Renal pelvis (tissue), 12 donors: ENCODE measurements at places on chromosomes 4 and X.

GRCh38 chr4:184417802-184418511 is 56.4 kb downstream of the IRF2 start:
- no peak for DNase-seq

DNA sequence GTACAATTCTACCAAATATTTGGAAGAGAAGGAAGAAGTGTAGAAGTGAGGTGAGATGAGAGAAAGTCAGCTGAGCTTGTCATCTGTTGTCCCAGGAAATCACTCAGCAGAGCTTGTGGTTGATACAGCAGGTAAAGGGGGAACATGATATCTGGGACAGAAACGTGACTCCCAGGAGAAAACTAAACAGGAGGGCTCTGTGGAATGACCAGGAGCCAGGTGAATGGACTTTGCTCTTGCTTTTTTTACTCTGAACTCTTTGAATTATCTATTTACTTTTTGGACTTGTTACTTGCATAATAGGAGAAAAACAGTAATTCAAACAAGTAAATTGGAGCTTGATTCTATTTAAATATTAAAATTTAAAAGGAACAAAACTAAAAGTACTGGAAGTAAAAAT is 555.6 kb upstream of the FRG1 start:
- no peak for DNase-seq

GRCh38 chrX:133908223-133908955 is 77.0 kb downstream of the GPC3 start:
- DNase-seq = no peak

DNA sequence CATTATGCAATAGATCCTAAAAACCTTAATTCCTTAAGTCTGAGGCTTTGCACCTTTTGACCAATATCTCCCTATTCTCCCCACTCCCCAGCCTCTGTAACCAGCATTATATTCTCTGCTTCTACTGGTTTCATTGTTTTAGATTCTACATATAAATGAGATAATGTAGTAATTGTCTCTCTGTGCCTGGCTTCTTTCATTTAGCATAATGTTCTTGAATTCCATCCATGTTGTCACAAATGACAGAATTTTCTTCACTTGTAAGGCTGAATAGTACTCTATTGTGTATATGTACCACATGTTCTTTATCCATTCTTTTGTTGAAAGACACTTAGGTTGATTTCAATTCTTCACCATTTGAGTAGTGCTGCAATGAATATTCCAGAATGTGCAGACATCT is 66.0 kb downstream of the MAGEC1 start:
- DNase-seq = no peak

DNA sequence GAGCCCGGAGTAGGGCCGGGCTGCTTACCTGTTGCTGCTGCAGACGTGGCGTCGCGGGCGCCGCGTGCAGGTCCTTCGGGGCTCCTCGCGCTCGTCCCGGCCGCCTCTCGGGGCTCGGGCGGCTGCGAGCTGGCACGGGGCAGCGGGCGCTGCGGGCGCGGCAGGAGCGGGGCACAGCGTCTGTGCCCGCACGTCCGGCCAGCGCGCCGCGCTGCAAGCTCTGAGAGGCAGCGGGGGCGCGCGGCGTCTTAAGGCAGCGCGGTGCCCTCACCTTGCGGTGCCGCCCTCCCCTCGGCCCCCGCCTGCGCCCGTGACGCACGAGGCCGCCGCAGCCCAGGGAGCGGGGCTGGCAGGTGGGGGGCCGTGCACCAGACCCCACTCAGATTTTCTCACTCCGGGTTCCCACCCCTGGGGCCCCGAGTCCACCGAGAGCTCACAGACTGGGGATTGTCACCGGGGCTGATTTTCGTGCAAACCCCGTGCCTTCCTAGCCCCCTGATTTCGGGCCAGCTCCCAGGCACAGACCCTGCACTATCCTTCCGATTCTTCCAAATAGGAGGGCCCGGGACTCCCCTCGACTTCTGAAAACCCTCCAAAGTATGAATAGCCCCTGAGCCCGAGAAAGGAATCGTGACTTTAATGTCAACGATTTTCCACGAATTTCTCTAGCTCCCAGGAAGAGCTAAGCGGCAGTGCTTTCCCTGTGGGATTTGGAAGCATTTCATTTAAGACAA is at the start of gene GPR101:
Gene GPR101 (minus strand): TSS at position 222 of the 734 bp plus-strand sequence. CDS start 2,321 bp downstream, outside the sequence.
- no peak for DNase-seq

GRCh38 chr4:140499391-140499790 is 1.3 kb upstream of the MGAT4D start:
- DNase-seq = no peak

- no peak for DNase-seq
Observed at GRCh38 chrX:2901367-2902036, 27.6 kb downstream of the ARSD start.

GRCh38 chr4:109942292-109942926 is 29.7 kb downstream of the EGF start:
- no peak for DNase-seq

DNA sequence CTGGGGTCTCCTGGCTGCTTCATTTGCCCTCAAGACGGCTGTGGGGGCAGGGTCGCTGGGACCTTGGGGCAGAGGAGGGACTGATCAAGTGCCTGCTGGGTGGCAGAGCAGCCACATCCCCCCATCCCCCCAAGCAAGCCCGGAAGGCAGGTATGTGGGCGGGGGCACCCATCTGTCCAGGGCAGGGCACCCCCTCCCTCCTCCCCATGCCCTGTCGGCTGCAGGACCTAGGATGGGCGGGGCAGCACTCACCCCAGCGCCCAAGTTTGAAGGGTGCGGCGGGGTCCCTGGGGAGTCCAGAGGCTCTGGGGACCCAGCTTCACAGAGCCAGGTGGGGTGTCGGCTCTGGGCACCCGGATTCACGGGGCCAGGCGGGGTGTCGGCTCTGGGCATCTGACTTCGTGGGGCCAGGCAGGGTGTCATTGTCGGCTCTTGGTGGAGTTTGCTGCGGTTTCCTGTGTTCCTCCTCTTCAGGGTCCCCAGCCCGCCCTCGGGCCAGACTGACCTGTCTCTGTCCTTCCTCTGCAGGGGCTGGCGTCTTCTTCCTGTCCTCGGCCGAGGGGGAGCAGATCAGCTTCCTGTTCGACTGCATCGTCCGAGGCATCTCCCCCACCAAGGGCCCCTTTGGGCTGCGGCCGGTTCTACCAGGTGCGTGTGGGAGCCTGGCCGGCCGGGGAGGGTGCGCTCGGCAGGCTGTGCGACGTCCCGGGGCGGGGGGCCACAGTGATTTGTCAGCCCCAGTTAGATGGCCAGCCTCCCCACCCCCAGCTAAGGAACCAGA is 22.1 kb downstream of the DOK7 start:
- DNase-seq = peak; percentile 57

GRCh38 chr4:123896446-123897071 is 500.0 kb downstream of the SPRY1 start:
- no peak for DNase-seq

GRCh38 chr4:137819964-137820383 is 287.7 kb upstream of the PCDH18 start:
- DNase-seq = peak; percentile 10

DNA sequence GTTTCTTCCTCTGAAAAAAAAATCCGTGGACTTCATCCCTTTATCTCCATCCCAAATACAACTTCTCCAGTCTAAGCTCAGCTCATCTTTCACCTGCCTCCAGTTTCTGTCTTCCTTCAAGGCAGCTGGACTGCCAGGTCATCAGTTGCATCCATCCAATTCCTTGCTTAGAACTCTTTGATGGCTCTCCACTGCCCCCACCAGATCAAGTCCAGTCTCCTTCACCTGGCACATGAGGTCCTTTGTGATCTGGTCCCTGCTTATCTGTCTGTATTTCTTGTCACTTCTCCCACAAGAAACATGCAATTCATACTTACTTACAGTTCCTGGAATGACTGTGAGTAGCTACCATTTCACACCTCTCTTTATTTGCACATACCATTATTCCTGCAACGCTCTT is 33.8 kb downstream of the OTUD6A start:
- no peak for DNase-seq

GRCh38 chr4:17138847-17139246 is 240.4 kb upstream of the LDB2 start:
- DNase-seq = no peak

- DNase-seq = peak; percentile 53
Observed at GRCh38 chr4:158729716-158730559, 6.7 kb upstream of the PPID start.

- DNase-seq = peak; percentile 16
Observed at GRCh38 chrX:101708163-101708562, 48.5 kb upstream of the ARMCX2 start.

GRCh38 chr4:168221301-168221700 is 97.3 kb downstream of the DDX60 start:
- peak; percentile 1 for DNase-seq

GRCh38 chrX:46381630-46382029 is 163.6 kb downstream of the ZNF674 start:
- no peak for DNase-seq

DNA sequence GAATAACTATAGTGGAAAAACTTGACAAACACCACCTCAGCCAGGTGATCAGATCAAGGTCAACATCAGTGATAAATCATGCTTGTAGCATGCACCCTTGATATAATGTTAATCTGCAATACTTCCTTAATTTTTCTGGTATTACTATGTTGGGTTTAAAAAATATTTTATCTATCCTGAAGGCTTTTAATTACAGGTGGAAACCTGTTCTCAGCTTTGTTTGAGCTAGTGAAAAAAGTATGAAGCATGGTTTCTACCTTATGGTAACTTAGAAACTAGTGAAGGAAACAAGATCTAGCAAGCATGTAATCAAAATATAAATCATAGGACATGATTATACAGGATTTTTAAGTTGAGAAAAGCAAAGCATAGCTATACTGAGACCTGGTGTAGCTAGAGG is 26.6 kb downstream of the MAOA start:
- no peak for DNase-seq

GRCh38 chrX:30414144-30414543 is 105.0 kb upstream of the NR0B1 start:
- DNase-seq = peak; percentile 38

- no peak for DNase-seq
Observed at GRCh38 chr4:168945291-168945690, 64.8 kb downstream of the CBR4 start.

DNA sequence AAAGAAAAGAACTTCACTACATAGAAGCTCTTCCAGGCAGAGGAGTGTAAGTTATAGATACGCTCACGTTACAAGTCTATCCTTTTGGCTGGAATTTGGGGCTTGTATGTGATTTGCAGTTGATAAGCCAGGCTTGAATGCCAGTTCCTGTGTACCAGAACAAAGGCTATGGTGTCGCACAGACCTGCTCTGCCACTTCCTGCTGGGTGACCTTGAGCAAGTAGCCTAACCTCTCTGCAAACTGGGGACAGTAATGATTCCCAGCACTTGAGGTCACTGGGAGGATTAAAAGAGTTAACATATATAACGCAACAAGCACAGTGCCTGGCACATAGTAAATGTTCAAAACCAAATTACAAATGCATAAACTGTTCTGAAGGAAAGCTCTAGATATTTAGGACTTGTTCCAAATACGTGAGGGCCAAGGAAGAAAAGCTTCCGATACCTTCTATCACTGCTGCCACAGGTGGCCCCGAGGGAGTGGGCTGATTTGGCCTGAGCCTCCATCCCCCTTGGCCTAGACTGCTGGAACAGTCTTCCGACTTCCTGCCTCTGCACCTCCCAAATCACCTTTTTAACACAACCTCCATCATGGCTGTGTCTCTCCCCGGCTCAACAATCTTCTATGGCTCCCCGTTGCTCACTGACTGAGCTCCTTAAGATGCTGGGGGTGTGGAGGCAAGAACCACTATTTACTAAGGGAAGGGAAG is 1.3 kb upstream of the SOWAHD start:
- DNase-seq = no peak

DNA sequence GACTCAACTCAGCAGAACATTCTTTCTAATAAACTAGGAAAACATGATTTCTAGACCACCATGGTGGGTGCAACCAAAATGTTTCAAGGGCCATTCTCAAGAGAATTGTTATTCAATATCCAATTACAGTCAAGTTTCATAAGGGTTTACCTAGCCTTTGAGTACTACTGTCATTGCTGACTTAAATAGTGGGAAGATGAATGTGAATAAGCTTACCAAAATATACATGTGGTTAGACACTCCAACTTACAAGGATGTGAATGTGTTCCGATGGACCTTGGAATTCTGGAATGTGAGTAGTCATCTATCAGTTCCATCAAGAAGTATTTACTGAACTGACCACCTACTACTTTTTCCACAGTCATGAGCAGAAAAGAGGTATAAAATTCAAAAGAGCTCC is 16.9 kb downstream of the SH3RF1 start:
- no peak for DNase-seq

GRCh38 chr4:10281996-10282395 is 165.4 kb upstream of the WDR1 start:
- DNase-seq = no peak

DNA sequence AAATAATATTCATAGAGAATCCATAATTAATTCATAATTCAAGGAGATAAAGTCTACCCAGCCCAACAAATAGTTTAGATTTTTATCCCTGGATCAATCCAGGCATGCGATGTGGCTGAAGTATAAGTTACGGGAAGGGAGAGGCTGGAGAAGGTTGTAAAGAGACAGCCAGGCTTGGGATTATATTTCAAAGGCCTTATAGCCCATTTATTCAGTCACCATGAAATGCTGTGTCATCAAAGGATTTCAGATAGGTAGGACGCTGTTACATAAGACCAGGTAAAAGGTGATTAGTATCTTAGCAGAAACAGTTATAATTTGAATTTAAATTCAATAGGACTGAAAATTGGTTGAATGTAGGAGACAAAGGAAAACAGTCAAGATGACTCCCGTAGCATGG is 73.0 kb upstream of the NFKB1 start:
- DNase-seq = no peak

DNA sequence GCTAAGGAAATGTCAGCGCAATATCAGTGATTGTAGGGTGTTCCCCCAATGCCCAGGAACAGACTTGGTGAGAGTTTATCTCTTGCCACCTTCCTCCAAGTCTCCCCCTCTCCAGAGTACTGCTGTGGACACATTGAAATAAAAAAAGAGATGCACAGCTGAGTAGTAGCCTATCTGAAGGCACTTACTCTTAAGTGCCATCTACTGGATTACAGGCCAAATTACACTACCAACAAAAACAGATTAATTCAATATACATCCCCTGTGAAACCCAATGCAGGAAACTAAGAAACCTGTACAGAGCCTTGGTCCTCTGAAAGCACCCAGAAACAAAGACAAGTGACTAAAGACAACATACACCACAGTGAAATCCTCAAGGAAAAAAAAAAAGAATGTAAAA is 460.3 kb downstream of the ZIC3 start:
- DNase-seq = peak; percentile 3

- no peak for DNase-seq
Observed at GRCh38 chrX:152520653-152521052, 69.5 kb upstream of the GABRA3 start.

DNA sequence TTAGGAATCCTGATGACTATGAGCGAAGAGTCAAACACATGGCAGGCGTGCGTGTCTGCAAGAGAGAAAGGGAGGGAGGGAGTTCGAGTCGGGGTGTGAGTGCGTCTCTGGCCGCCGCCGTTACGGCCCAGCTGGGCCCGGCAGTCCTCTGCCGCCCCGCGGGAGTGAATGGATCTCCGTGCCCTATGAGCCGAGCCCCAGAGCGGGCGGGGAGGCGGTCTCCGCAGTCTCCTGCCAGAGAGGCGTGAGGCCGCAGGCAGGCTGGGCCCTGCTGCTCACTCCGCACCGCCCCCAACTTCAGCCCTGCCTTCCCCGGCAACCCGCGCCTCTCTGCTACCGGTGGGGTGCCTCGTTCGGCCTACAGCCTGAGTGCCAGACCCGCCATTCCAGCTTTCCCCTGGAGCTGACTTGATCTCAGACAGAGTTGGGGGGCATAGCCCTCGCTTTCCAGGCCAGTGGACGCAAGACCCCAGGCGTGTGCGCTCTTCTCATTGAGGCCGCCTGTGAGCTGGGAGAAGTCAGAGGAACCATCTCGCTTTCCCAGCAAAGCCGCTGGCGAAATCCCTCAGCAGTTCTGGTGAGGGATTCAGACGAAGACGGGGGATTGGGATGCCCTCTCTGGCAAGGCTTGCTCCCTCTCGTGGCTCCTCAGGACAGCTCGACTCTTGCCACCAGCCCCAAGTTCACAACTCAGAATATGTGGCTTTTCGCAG is 1.4 kb downstream of the SLC16A2 start:
- peak; percentile 33 for DNase-seq
